Right renal cortex interstitium (tissue), 3 donors: ENCODE measurements at places on chromosomes 12 and 14.

DNA sequence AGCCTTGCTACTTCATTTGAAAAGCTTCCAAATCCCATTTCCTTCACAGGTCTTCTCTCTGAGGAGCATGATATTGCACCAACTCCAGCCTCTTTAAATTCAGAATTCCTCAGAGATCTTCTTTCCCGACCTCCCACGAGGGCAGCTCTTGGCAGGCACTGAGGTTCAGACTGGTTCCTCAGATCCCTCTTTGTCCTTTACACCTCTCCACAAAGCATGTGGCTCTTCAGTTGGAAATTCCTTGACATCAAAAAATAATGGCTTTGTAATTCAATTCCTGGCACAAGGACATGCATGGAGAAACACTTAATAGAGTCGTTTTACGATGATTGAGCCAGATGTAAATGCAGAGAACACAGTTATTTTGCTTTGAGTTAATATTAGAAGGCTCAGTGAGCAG lies 63.2 kb upstream of the TMX1 start:
- DNase-seq: peak; percentile 23

- DNase-seq: no peak
Observed at GRCh38 chr12:106954462-106955376, 988 bp upstream of the TMEM263 start.

GRCh38 chr14:79011920-79012204 lies 841.7 kb downstream of the NRXN3 start:
- no peak for DNase-seq

GRCh38 chr14:94582199-94582750 lies 1.0 kb downstream of the SERPINA5 start:
- DNase-seq: no peak

DNA sequence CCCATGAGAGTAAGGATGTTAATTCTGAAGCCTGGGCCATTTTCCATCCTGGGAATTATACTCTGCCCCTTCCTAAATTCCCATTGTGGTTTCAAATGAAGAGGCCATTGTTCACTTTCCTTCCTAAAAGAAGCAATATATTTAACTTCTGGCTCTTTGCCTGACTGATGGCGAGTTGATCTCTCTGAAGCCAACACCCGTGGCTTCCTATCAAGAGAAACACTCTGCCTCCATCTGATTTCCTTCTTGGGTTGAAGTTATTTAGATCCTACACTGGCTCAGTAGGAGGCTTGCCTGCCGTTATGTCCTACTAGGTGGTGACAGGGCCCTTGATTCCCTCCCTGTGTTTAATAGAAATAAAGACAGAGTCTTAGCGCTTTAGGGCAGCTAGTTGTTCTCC lies 97.4 kb downstream of the PRKCH start:
- no peak for DNase-seq

DNA sequence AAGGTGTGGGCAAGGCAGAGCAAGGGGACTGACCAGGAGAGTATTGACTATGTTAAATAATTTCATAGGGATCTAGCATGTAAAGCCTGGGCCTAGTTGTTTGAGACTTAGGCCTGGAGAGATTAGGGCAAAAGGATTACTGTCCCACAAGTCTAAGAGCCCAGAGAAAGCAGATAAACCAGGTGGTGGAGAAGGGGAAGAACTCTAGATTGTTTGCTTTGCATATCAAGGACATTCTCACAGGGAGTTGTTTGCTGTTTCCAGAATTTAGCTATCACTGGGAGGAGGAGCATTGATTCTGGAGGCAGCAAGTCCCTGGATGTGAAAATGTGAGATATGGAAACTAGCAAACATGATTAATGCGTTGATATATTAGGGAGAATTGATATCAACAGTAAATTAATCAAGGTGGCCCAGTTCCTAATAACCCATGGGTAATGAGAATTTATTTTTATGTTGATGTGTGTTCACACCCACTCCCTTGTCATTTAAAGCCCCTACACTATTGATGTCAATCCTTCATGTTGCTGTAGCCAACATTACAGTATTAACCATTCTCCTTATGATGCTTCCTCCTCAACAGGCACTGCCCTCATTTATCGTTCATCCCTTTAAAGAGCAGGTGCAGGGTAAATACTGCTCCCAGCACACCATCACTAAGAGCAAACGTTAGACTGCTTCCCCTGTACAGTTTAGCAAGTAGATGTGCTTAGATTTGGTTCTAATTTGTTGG lies 1666.7 kb upstream of the FLRT2 start:
- DNase-seq: no peak

DNA sequence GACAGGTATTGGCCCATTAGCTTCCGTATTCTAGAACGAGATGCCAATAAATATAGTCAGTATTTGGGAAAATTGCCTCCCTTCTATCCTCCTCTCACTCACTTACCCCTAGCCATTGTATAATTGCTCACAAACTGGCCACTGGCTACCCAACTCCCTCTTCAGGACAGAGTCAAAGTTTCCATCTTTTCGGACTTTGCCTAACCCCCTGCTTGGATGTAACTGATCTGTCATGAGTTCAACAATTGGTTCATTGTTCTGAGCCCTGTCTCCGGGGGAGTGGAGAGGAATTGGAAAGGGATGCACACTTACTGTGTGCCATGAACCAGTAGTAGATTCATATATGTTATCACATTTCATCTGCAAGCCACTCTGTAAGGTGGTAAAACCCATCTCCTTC lies 12.2 kb downstream of the MYRFL start:
- no peak for DNase-seq

DNA sequence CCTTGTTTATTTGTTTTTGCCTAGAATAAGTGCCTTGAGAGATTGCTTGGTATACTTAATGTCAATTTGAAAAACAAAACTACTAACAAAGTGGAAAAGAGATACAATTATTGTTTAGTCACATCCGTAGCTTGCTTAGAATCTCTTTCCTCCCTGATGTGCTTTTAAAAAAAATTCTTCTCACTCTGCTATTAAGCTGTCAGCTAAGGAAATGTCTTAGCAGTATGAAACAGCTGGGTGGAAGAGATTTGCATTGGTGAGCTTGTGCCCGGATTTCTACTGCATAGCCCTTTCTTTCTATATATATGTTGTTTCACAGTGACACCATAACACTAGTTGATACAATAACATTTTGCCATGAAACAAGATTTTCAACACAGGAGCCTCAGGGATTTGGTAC lies 229.4 kb upstream of the RGS6 start:
- DNase-seq: peak; percentile 31

GRCh38 chr12:92416385-92416812 lies 270.8 kb upstream of the BTG1 start:
- DNase-seq: no peak

GRCh38 chr14:74401504-74402241 lies 24.3 kb downstream of the SYNDIG1L start:
- no peak for DNase-seq

- no peak for DNase-seq
Observed at GRCh38 chr12:18135086-18135485, 45.1 kb upstream of the RERGL start.

GRCh38 chr14:73259837-73260236 lies 22.5 kb downstream of the PAPLN start:
- DNase-seq: no peak

- no peak for DNase-seq
Observed at GRCh38 chr12:126424696-126425095, 1359.5 kb downstream of the AACS start.

GRCh38 chr12:9073076-9073475 lies 42.6 kb downstream of the A2M start:
- DNase-seq: no peak

GRCh38 chr14:105944632-105945610 lies 418.5 kb downstream of the TMEM121 start:
- no peak for DNase-seq

DNA sequence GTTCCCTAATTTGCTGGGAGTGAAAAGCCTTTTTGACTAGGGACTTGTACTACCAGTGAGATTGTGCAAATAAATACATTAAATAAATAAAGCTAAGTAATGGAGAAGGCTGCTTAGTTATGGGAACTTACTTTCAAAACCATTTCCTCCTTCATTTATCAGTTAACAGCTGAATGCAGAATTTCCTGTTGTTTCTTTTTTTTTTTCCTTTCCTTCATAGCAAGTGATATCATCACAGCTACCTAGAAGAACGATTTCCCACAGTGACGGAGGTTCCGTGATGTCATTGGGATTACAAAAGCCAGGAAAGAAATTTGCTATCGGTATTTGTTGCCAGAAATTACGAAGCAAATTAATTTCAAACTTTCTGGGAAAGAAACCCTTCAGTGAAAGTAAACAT lies 42.1 kb upstream of the SOCS2 start:
- no peak for DNase-seq

- no peak for DNase-seq
Observed at GRCh38 chr12:124830306-124830705, 33.4 kb downstream of the SCARB1 start.

GRCh38 chr14:104770072-104770579 lies 17.2 kb downstream of the SIVA1 start:
- DNase-seq: no peak

GRCh38 chr14:33950320-33951182 lies at the start of gene EGLN3:
EGLN3 (minus strand) TSS chr14:33951074; CDS start chr14:33950752, 322 bp downstream.
- DNase-seq: no peak
